ENCODE measurements at places on chromosomes 4 and X.

DNA sequence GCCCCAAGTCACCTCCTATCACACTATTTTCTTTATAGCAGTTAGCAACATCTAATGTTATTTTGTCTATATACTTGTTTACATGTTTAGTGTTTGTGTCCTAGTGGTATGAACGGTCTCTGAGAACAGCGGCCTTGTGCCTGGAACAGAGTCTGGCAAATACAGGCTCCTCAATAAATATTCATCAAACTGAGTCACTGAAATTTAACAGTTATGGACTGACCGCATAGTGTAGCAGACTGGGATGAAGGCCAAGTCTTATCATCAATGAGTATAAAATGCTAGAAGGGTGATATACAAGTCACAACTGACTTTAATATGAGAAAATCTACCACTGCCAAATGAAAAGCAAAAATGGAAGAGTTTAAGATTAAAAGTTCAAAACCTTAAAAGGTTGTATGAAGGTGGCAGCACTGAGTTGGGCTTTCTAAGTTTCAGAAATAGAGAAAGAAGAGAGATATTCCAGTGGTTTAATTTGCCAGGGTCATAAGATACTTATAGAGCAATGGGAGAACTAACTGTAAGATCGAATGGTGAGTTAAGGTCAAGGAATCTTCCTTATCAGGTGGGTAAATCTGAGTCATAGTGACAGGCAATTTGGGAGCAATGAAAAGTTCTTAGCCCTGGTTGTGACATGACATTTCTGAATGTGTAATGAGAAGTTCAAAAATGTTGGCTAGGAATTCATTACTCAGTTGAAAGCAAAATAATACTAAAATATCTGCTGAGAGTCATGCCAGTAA is 34.9 kb downstream of the ELOVL6 start:
- peaks cover 96% of the 10 kb centered on the region for H3K36me3 ChIP-seq
- H3K4me3 ChIP-seq = no peak overlapping the region
- no peak for DNase-seq
- H3K27me3 ChIP-seq = no peaks in the 10 kb centered on the region
- no peak overlapping the region for H3K27ac ChIP-seq
- no peaks in the 10 kb centered on the region for H3K4me1 ChIP-seq

DNA sequence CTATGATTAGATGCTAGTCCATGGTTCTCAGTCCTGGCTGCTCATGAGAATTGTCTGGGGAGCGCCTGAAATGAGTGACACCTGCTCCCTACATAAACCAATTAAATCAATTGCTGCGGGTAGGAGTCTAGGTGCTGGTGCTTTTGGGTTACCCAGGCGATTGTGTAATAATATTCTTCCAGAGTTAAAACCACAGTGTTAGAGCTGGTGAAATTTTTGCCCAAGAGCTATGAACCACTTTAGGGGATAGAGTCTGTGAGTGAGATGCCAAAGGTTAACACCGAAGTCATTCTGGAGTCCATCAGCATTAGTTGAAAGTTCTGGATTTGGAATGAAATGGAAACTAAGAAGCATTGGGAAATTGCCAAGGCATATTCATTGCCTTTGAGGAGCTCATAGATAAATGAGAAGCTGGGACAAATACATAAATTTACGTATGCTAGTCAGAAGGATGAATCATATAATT is 15.3 kb downstream of the PDK3 start:
- H3K36me3 ChIP-seq = no peaks in the 10 kb centered on the region
- no peaks in the 10 kb centered on the region for H3K27me3 ChIP-seq
- no peak overlapping the region for H3K4me3 ChIP-seq
- DNase-seq = no peak
- H3K4me1 ChIP-seq = no peaks in the 10 kb centered on the region

GRCh38 chr4:153809916-153810810 is 21.3 kb upstream of the SFRP2 start:
- H3K4me1 ChIP-seq = peaks cover 2% of the 10 kb centered on the region
- no peaks in the 10 kb centered on the region for H3K36me3 ChIP-seq
- DNase-seq = no peak
- no peak overlapping the region for H3K27ac ChIP-seq
- H3K4me3 ChIP-seq = no peak overlapping the region
- H3K27me3 ChIP-seq = no peaks in the 10 kb centered on the region

GRCh38 chr4:141469392-141469791 is 167.0 kb upstream of the IL15 start:
- no peaks in the 10 kb centered on the region for H3K4me1 ChIP-seq
- no peak overlapping the region for H3K4me3 ChIP-seq
- H3K27me3 ChIP-seq = no peaks in the 10 kb centered on the region
- DNase-seq = no peak
- no peak overlapping the region for H3K27ac ChIP-seq

DNA sequence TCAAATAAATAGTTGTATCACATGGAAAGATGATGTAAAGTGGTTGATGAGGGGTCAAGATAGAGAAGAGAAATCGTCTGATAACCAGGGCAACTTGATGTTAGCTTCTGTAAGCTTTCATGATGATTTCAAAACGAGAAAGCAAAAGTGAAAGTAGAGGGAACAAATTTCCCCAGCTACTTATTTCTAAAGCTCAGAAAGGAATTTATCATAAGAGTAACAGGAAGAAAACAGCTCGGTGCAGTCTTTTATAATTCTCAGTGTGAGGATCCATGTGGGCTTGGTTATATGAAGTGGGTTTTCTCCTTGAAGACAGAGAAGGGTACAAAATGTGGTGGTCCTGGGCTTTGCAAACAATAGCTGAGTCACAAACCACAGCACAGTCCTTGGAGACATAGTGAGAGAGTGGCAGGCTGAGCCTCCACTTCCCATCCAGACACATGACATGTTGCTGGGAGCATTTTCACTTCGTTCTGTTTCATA is 32.1 kb upstream of the GLRA2 start:
- no peak overlapping the region for H3K4me3 ChIP-seq
- no peak overlapping the region for H3K27ac ChIP-seq
- no peaks in the 10 kb centered on the region for H3K4me1 ChIP-seq
- DNase-seq = no peak
- H3K36me3 ChIP-seq = no peaks in the 10 kb centered on the region

GRCh38 chr4:82053396-82053795 is 320.4 kb downstream of the HNRNPD start:
- H3K27me3 ChIP-seq = no peaks in the 10 kb centered on the region
- no peak overlapping the region for H3K4me3 ChIP-seq
- no peak overlapping the region for H3K27ac ChIP-seq
- H3K4me1 ChIP-seq = no peaks in the 10 kb centered on the region
- H3K36me3 ChIP-seq = no peaks in the 10 kb centered on the region
- no peak for DNase-seq

DNA sequence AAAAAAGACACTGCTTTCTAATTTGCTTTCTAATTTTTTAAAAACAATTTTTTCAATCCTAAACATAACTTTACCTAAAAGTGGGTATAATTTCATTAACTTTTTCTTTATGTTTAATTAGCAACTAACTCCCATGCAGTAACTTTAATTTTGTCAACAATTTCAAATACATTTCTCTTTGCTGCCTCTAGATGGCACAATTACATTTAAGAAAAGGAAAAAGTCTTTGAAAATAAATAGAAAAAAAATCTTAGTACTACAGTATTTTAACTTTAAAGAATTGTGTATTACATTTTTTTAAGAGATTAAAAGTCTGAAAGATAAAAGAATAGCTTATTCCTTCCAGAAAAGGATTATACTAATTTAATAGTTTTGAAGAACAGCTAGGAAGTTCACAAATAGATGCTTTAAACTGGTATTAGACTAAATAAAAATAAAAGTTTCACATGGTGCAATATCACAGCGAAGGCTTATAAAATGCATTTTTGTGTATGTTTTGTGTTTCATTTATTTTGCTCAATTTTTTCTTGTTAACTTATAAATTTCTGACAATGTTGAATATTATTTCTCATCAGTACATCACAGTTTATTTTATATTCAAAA is 105.1 kb downstream of the ADGRA3 start:
- H3K27ac ChIP-seq = no peak overlapping the region
- no peak for DNase-seq
- H3K36me3 ChIP-seq = peaks cover 2% of the 10 kb centered on the region
- no peaks in the 10 kb centered on the region for H3K4me1 ChIP-seq
- no peak overlapping the region for H3K4me3 ChIP-seq

- DNase-seq = no peak
- H3K36me3 ChIP-seq = no peaks in the 10 kb centered on the region
- no peak overlapping the region for H3K4me3 ChIP-seq
- no peak overlapping the region for H3K27ac ChIP-seq
- no peaks in the 10 kb centered on the region for H3K27me3 ChIP-seq
These were observed 113.8 kb downstream of the IL13RA2 start for GRCh38 chrX:114903618-114904017.

GRCh38 chr4:87511500-87511899 is 17.7 kb downstream of the SPARCL1 start:
- H3K27me3 ChIP-seq = no peaks in the 10 kb centered on the region
- no peaks in the 10 kb centered on the region for H3K36me3 ChIP-seq
- no peak for DNase-seq
- no peak overlapping the region for H3K27ac ChIP-seq
- H3K4me3 ChIP-seq = no peak overlapping the region

GRCh38 chr4:94690851-94691254 is 66.9 kb upstream of the BMPR1B start:
- no peaks in the 10 kb centered on the region for H3K36me3 ChIP-seq
- DNase-seq = no peak
- H3K4me3 ChIP-seq = no peak overlapping the region
- H3K27me3 ChIP-seq = no peaks in the 10 kb centered on the region
- no peak overlapping the region for H3K27ac ChIP-seq

- H3K27ac ChIP-seq = no peak overlapping the region
- no peak for DNase-seq
- H3K27me3 ChIP-seq = no peaks in the 10 kb centered on the region
These were observed 8.5 kb upstream of the TMPRSS11D start for GRCh38 chr4:67892253-67892652.

GRCh38 chr4:184090571-184090970 is 127.1 kb downstream of the ENPP6 start:
- H3K27me3 ChIP-seq = no peaks in the 10 kb centered on the region
- no peak overlapping the region for H3K27ac ChIP-seq
- H3K36me3 ChIP-seq = no peaks in the 10 kb centered on the region
- no peak for DNase-seq
- peaks cover 4% of the 10 kb centered on the region for H3K4me1 ChIP-seq

- H3K27me3 ChIP-seq = no peaks in the 10 kb centered on the region
- peaks cover 2% of the 10 kb centered on the region for H3K36me3 ChIP-seq
- DNase-seq = no peak
- no peak overlapping the region for H3K4me3 ChIP-seq
- H3K4me1 ChIP-seq = no peaks in the 10 kb centered on the region
These were observed 47.2 kb downstream of the NEIL3 start for GRCh38 chr4:177356921-177357320.

DNA sequence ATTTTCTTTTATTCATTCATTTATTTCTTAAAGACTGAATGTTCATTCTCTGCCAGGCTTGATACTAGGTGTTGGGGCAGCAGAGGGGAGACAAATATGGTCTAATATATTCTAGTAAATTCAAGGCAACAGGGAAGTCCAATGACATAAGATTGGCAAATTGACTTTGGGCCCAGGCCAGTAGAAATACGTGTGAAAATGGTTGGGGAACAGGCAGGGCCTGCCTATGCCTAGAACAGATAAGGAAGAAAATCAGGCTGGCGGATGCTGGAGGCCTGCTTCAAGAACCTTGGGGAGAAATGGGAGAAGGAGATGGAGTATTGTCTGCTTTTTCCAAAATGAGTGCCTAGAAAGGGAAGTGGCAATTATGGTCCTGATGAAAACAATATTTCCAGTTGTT is 108.6 kb downstream of the RTL5 start:
- H3K27ac ChIP-seq = no peak overlapping the region
- no peaks in the 10 kb centered on the region for H3K4me1 ChIP-seq
- H3K27me3 ChIP-seq = no peaks in the 10 kb centered on the region
- peaks cover 2% of the 10 kb centered on the region for H3K36me3 ChIP-seq
- H3K4me3 ChIP-seq = no peak overlapping the region

DNA sequence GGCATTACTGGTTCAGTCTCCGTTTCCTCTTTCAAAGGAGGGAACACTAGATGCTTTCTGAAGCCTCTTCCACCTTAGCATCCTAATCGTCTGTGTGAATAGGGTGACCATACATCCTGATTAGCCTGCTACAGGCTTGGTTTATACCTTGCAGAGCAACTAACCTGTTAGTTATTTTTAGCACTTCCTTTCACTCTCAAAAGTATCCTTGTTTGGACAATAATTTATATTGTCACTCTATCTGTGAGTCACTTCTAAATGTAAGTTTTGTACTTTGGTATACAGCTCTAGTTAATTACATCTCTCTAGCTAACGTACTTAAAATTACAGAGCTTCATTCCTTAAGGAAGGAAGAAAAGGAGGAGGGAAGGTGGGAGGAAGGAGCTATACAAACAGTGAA is 174.5 kb downstream of the GPC3 start:
- H3K27ac ChIP-seq = no peak overlapping the region
- no peaks in the 10 kb centered on the region for H3K27me3 ChIP-seq
- no peaks in the 10 kb centered on the region for H3K36me3 ChIP-seq

DNA sequence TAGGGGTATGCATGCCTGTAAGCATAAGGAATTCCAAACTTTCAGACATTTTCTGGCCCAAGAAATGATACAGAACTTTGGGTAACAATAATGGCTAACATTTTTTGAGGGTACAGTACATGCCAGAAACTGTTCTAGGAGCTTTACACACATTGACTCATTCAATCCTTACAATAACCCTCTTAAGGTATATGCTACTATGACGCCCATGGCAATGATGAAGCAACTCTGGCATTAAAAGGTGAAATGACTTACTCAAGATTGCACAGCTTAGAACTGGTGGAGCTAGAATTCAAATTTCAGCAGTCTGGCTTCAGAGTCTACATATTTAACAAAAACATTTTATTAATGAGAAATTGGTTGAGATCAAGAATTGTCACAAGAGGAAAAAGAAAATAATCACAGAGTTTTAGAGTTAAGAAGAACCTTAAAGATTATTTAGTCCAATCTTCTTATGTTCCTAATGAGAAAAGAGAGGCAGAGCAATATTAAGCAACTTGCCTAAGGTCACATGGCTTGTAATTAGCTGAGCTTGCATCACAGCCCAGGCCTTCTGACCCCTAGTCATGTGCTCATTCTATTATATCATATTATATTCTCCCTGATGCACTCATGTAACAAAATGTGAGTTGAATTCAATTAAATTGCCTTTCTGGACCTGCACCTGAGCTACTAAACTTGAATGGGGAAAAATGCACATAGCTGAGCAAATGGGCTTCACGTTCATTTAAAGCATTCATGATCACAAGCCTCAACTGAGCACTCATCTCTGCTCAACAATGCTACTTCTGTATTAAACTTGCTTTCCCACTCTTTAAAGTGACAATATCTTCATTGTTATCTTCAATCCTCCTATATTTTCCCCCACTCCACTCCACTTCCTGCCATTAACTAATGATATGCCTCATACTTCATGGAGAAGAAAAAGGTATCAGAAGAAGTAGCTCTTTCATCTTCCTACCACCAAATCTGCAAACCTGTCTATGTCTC is 73.2 kb downstream of the ENOX2 start:
- no peak overlapping the region for H3K27ac ChIP-seq
- no peak for DNase-seq
- no peaks in the 10 kb centered on the region for H3K36me3 ChIP-seq
